ENCODE measurements at places on chromosomes 5 and 9. TPM values are rescaled to one million over a fixed set of nuclear protein-coding genes. Genes with fewer than 3 reads are reported as not detected.

GRCh38 chr9:1514250-1514649 lies 464.1 kb downstream of the DMRT2 start:
- no peak for DNase-seq

Gene NRG2
- 0.02 TPM for polyA plus RNA-seq

GRCh38 chr5:176714067-176714466 lies 66.8 kb downstream of the TSPAN17 start:
- DNase-seq = no peak

DNA sequence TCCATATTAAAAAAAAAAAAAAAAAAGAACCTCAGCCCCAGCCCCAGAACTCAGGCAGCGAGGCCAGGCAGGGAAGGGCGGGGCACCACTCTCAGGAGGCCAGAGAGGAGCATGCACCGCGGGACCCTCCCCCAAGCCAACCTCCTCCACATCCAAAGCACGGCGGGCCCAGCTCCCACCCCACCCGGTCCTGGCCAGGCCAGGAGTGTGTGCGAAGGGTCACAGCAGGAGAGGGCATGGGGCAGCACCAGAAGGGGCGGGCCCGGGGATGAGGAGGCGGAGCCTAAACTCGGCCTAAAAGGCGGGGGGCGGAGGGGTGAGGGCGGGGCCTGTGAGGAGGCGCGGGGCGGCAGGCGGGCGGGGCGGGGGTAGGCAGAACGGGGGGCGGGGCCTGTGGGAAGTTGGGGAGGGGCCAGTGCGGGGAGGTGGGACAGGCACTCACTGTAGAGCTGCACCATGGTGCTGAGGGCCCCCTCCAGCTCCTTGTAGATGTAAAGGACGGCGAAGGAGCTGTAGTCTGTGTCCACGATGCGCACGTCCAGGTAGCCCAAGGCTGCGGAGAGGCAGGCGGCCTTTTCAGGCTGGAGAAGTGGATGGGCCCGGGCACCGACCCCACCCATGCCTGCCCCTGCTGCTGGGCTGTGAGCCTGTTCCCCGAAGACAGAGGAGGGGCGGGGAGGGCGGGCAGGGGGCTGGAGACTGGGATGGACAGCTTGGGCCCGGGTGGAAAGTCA lies 1.2 kb downstream of the LCN15 start:
- DNase-seq = no peak

DNA sequence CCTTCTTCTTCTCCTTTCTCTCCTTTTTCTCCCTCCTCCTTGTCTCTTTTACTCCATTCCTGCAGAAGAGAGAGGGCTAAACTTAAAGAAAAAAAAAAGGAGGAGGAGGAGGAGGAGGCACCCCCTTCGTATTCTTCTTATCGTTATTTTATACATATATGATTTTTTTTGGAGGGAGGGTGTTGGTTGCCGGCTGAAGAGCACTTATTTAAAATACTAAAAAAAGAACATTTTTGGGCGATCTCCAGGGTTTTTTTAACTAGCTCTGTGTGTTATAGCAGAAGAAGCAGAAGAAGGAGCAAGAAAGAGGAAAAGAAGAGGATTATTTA lies 381 bp downstream of the NR2F1 start:
- no peak for DNase-seq

DNA sequence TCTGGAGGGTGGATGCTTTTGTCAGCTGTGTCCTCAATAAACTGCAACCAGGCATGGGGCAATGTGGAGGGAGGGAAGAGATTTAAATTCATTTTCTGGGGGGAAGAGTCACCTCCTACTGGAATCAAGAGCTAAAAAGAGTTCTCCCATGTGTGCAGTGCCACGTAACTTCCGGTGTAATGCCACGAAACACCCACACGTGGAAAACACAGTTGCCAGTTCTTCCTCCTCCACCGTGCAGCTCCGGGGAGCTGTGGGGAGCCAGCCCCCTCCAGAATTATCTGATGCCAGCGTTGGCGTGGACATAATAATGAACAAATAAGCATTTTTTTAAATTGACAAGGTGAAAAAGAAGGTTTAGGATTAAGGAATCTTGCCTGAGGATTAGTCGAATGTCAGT lies 32.1 kb upstream of the MED10 start:
- DNase-seq = no peak

- no peak for DNase-seq
Measured at GRCh38 chr9:114930056-114930812, at the start of gene TNFSF8. TNFSF8 (minus strand) TSS chr9:114930591; CDS start chr9:114930303, 288 bp downstream.
